ENCODE measurements at places on chromosomes 4 and X.
A peak's percentile ranks its signal among the peaks of the same experiment; 100 is the strongest.

GRCh38 chr4:129043523-129043922, 49.8 kb downstream of the SCLT1 start:
- DNase-seq: peak; percentile 44

DNA sequence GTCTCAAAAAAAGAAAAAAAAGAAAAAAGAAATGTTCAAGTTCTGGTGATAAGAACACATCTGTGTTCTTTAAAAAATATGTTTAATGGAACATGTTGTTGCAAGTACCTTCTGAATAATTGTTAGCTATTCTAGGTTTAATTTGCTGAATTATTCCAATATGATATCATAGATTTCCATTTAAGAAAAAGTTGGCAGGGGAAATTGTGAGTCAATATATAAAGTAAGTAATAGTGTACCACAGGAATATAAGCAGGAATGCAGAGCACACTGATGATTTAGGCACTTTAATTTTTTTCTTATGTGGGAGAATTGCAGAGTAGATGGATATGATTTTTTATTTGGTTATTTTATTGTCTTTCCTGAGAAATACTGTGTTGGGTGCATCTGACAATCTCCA, 190.7 kb downstream of the RPA4 start:
- peak; percentile 16 for DNase-seq

GRCh38 chr4:140238351-140239056, 84.5 kb upstream of the MAML3 start:
- peak; percentile 88 for DNase-seq

DNA sequence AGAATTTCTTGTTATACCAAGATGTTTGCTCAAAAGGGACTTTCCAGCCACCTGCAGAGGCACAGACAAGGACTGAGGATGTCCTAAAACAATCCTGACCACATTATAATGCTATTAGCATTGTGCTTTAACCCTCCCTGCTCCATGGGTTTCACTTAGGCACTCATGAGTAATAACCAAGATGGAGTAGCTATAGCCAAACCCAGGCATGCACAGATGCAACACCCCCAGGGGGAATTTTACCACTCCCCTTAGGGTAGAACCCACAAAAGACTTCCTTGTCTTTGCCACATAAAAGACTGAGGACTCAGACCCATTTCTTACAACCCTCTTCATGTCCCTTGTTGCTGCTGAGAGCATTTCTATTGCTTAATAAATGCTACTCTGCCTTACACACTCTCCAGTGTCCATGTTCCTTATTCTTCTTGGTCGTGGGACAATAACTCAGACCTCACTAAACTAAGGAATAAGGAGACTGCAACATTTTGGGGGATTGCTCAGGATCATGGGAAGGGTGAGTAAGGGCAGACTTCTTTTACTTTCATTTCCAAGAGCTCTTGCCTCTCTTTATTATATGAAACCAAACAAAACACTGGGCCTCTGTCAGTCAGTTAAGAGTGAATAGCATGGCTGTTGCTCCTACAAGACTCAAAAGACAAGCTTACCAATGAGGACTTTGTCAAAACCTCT, 103.5 kb downstream of the TECRL start:
- DNase-seq: no peak

GRCh38 chr4:17273047-17273446, 238.8 kb downstream of the QDPR start:
- DNase-seq: peak; percentile 38

Data from GM03348 (cell line).